Ammon's horn (tissue), 1 donor: ENCODE measurements at places on chromosomes 13 and 19.

DNA sequence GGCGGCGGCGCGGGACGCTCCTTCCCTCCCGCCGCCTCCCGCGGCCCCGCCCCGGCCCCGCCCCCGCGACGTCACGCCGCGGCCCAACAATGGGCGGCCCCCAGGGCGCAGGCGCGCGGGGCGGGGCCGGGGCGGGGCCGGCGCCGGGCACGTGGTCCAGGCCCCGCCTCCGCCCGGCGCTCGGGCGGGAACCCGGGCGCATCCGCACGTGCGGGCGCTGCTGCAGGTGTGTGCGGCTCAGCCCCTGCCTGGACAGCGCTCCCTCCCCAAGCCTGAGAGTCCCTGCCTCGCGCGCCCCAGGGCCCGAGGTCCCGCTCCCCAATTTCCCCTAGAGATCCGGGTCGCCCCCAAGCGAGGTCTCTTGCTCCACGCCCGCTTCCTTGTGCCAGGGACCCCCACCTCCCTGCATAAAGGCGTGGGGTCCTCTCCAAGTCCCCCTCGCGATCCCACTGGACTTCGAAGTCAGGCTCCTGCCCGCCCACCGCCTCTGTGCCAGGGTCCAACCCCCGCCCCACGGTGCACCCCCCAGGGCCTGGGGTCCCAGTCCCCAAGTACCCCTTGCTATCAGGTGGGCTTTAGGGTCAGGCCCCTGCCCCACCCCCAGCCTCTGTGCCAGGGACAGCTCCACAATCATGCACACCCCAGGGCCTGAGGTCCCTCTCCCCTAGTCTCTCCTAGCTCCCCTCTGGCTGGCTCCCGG lies at the start of gene MEX3D:
TSS of gene MEX3D (minus strand) at position 6 of the 700 bp plus-strand sequence. CDS start 267 bp downstream, outside the sequence.
- peak; percentile 53 for DNase-seq

DNA sequence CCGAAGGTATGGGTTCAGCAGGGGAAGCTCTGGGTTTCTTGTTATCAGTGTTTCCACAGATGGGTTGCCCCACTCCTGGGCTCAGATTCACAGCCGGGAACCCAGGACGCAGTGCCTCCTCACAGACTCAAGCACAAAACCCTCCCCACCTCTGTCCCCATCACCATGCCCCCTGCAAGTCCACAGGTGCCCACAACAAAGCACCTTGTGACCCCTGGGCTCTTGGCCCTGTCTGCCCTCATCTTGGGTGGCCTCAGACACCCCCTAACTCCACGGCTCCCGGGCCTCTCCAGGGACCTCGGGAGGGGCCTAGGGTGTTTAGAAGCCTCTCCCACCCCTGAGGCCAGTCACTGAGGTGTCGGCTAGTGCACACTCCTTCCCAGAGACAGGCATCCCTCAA lies 231.7 kb downstream of the TUBA3C start:
- no peak for DNase-seq

DNA sequence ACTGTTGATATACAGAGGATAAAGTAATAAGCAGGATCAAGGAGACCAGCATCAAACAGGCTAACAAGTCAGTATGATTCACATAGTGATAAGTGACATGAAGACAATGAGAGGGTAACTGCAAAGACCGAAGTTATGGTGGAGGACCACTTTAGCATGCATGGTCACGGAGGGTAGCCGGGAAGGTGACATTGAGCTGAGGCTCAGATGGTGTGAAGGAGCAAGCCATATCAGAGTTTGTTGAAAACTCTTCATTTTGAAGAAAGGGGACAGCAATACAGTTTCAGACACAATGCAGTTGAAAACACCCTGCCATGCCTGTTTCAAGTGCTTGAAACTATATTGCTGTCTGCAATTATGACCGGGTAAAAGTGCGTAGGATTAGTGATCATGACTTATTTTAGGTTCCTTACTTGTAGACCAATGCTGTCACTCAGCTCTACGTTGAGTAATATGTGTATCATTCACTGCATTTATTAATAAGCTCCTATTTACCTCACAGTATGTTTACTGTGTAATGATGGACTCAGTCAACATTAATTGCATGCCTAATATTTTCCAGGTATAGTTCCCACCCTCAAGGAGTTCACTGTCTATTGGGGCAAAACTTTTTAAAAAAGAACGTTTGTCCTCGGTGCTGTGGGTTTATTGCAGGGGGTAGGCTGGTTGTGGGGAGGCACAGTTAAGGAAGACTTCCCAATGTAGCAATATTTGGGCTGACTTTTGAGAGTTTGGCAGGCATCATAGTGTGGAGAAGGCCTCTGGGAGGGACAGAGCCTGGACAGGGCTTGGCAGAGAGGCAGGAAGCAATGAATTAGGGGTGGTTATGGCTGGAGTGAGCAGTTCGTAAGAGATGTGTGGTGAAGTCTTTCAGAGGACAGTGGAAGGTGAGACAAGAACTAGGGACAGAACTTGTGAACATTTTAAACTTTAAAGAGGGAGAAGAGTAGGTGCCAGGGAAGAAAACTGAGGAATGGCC lies 3.2 kb downstream of the UBAC2 start:
- DNase-seq = no peak

- DNase-seq = no peak
Observed at GRCh38 chr19:10761443-10762250, 43.8 kb downstream of the DNM2 start.

DNA sequence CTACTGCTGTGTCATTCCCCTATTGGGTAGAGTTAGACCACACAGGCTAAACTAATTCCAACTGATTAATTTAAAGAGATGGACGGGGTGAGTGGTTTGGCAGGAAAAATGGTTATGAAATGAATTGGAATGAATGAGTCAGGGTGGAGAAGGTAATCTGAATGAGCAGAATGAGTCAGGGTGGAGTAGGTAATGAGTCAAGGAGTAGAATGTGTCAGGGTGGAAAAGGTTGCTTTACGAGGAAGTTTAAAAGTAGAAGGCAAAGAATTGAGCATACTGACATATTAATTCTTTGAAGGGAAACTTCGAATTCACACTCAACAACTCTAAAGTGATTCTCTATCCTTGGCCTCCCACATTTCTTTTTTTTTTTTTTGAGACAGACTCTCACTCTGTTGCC lies 12.7 kb upstream of the ZNF121 start:
- DNase-seq = no peak

GRCh38 chr19:2547721-2548120 lies 71.8 kb downstream of the GADD45B start:
- no peak for DNase-seq
